CD4-positive, alpha-beta T cell treated with Interleukin-4 for 4 hours (primary cell): ENCODE measurements at places on chromosomes 1 and 21.

DNA sequence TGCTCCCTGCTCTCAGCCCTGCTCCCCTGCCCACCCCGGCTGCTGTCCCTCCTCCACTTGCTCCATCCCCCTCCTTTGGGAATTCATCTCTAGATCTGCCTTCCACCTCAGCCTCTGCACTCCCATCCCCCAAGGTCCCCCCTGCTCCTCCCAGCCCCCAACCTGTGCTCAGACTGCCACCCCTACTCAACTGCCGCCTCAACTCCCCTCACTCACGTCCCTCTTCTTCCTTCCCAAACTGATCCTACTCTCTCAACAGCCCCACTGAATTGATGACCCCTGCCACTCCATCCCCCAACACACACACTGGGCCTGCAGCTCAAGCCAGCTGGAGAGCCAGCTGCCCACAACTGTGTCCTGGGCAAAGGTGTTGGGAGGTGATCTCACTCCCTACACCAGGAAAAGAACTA, 15.8 kb upstream of the ETV3L start:
- DNase-seq, result no peak

DNA sequence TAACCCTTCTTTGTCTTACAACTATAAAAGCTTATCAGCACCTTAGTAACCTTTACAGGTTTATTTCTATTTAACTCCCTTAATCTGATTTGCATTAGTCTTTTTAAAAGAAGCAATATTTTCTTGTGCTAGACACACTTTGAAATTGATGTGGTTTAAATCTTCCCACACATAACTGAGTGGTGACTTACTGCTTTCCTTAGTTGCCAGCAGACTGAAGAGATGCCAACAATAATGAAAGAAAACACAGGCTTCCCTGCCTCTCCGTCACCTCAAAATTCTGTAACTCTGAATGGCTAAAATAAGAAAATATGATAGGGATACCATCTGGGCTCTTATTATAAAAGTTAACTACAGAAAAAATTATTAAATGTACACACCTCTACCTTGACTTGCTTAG, 196.8 kb downstream of the PTBP2 start:
- no peak for DNase-seq

DNA sequence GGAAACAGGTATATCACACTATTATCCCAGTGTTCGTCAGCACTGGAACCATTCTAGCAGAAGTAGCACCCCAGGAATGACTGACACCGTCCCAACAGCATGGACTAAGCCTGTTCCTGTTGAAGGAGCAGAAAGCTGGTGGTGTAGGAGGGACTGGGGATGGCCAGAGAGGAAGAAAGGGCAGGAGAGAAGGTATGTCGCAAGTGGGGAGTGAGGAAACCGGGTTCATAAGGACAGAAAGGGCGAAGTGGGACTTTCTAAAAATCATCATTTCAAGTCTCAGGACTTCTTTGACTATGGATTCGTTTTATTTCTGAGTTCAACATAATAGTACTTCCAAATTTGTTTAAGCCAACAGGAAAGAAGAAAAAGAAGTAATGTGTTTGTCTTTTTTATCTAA, 19.7 kb upstream of the MX1 start:
- DNase-seq, result no peak

DNA sequence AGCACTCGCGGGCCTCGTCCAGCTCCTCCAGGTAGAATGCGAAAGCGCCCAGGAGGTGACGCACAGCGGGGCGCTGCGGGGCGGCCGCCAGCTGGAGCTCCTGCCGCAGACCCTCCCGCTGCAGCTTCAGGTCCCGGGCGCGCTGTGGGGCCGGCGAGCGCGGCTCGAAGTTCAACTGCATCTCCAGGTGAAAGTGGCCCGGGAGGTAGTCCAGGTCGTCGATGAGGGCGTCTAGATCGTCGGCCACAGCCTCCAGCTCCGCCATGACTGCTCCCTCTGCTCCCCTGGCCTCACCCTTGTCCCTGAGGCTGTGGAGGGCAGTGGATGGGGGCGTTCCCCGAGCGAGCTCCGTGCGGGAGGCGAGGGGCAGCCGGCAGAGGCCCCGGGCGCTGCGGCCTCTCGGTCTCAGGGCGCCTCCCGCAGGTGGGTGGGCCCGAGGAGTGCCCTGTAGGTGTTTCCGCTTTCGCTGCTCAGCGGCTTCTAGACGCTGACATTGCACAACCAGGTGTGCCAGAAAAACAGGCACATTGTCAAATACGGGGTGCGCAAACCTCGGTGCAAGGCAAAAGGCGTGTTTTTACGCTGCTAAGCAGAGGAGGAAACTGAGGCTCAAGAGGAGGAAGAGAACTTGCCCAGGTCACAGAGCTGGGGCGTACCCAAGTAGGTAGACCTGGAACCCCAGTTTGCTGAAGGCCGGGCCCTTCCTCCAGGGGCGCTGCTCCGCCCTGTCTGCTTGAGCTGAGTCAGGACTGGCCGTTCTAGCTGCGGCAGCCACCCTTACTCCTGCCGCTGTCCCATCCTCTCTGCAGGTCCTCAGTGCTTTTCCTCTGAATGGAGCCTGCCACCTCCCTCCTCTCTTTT, at the start of gene TTC22:
TSS of gene TTC22 (minus strand) at position 425 of the 861 bp plus-strand sequence. CDS start at position 265, 160 bp downstream.
- peak; percentile 71 for DNase-seq

GRCh38 chr1:48236716-48237470, 14.4 kb downstream of the SLC5A9 start:
- DNase-seq, result peak; percentile 21

DNA sequence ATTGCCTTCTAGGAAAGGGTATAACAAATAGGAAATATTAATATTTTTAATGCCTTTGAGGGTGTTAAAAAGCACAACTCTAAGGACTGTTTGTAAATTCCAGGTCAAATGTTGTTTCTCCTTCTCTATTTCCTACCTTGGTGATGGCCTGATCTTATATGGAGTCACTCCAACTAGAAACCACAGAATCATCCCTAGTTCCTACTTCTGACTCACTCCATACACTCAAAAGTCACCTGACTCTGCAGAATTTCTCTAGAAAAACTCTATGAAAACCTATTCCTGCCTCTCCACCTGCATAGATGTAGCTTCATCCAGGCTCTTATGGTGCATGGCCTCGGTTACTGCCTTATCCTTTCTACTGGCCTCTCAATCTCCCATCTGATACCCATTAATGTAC, 14.5 kb downstream of the RGS4 start:
- no peak for DNase-seq
